ENCODE measurements at places on chromosomes 12 and 14. TPM values are rescaled to one million over a fixed set of nuclear protein-coding genes. Genes with fewer than 3 reads are reported as not detected.

Gene CIDEB
- polyA plus RNA-seq: 59.9 TPM

Gene KLRC4
- polyA plus RNA-seq: not detected

Gene SOAT2
- 29.4 TPM for polyA plus RNA-seq

Gene CEBPE
- not detected for polyA plus RNA-seq

Gene TMPRSS12
- not detected for polyA plus RNA-seq

Gene SERPINA6
- polyA plus RNA-seq: 135 TPM

Gene KLRF1
- polyA plus RNA-seq: not detected

Gene LRRK2
- 0.76 TPM for polyA plus RNA-seq

Gene OR6C2
- polyA plus RNA-seq: not detected

Gene TCHP
- polyA plus RNA-seq: 7.9 TPM

Gene PCED1B
- 6.6 TPM for polyA plus RNA-seq

Gene OR6C76
- not detected for polyA plus RNA-seq

Gene DGKA
- polyA plus RNA-seq: 25.9 TPM

Gene BTBD7
- polyA plus RNA-seq: 14.4 TPM

DNA sequence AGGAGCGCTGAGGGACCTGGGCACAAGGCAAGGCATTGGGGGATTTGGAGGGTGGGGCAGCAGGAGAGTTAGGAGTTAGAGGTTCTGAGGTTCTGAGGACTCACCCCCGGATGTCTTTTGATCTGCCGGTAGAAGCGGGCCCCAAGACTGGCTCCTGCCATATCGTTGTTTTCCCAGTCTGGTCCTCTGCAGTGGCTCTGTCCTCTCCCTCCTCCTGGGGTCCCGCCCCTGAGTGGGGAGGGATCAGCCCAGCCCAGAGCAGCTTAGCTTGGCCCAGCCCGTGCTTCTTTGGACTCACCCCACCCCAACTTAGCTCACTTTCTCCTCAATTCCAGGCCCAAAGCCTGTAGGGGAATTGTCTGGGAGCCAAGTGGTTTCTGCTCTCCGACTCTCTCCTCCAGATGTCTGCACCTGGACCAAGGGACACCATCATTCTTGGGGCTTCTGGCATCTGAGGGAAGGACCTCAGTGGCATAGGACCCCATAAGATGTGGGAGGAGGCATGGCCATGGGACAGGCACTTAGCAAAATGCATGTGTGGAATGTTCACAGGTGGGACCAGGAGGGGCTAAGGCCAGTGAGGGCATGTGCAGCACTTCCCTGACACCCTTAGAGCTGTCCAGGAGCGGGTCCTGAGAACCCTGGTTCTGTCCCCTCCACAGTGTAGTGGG is 7.5 kb downstream of the SHMT2 start:
- no peak for DNase-seq

DNA sequence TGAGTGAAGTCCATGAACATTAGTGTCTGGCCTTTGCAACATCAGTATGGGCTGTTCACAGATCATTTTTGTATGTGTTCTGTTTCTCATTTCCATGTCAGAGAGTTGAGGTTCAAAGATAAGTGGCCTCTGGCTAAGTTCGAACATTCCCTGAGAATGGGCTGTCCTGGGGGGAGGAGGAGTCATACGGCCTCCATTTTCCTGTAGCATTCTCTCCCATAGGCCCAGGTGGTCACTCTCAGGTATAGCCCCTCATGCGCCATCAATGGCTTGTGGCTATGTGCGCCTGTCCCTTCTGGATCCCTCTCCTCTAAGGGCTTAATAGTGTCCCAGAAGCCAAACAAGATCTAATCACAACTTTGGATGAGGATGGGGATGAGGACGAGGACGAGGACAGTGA is 165.0 kb downstream of the PAX9 start:
- DNase-seq: no peak

- no peak for DNase-seq
Observed at GRCh38 chr12:42853370-42854140, 264.0 kb upstream of the PRICKLE1 start.

GRCh38 chr14:24147761-24148428 is 597 bp downstream of the RNF31 start:
- DNase-seq: no peak

DNA sequence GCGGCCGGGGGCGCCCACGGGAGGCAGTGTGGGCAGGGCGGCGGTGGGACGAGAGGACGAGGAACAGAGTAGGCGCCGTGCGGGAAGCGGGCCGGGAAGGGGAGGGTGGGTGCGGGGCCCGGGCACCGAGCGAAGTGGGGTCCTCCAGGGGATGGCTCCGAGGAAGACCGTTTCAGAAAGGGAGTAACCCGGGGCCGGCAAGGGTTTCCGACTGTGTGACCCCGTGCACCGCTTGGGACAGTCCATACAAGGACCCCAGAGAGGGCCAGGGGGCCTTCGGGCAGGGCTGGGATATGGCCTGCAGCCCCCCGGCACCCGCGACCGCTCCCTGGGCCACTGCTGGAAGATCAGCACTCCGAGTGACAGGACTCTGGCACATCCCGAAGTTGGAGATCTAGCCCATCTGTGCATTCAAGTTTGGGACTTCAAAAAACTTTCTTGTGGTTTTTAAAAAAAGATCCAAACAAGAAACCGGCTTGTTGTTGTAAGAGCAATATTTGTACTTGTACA is 448 bp downstream of the TSPAN9 start:
- peak; percentile 37 for DNase-seq

- no peak for DNase-seq
Observed at GRCh38 chr14:42323426-42323825, 716.8 kb downstream of the LRFN5 start.

DNA sequence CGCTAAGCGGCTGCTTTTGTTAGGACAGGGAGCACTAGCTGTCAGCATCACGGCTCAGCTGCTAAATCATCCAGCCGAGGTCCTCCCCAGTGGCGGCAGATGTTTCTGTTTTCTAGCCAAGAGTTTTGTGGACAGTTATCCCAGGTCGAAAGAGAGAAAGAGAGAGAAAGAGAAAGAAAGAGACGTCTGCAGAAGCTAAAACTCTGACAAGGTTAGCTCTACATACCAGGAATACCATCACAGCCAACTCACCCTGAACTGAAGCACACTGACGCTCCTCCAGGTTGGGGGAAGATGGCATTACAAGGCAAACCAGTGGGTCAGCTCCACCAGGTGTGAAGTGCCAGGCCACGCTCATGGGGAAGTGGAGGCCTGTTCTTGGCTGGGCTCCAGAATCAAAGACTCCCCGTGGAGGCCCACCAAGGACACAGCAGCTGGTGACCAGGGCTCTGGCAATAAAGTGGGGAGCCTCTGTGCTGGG is 64.9 kb upstream of the DICER1 start:
- DNase-seq: peak; percentile 37

DNA sequence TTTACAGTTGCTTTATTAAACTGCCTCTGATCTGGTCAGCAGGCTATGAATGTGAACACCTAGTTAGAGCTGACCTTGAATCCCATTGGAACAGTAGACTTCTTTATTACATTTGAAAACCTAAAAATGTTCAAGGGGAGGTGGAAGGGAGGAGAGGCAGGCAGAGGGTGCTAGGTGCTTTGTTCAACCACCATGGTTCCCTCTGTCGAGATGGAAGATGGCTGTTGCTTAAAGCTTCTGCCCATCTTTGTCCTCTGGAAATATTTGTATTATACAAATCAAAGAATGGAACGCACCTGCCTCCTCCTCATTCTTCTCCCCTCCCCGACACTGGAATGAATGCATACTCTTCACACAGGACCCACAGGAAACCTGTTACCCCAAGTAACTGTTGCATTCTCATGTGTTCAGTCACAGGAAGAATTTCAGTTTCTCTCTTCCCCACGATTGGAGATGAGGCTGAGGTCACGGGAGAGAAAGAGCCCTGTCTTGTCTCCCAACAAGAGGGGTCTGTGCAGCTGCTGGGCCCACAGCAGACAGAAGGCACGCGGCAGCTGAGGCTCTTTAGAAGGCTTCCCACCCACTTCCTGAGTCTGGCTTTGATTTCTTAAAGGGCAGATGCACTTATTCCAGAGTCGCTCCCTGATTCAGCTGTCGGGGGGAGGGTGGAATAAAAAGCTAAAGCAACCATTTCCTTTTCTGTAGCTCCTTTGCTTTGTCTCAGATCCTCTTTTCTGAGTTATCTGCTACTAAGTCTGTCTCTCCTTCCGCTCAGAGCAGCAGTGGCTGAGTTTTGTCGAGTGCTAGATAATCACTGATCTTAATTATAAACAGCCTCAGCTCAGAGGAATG is 217.9 kb upstream of the BTG1 start:
- DNase-seq: peak; percentile 15

- peak; percentile 55 for DNase-seq
Observed at GRCh38 chr12:12319451-12320183, 30.4 kb downstream of the MANSC1 start.

GRCh38 chr14:89544636-89545301 is 127.7 kb upstream of the FOXN3 start:
- no peak for DNase-seq

- DNase-seq: no peak
Observed at GRCh38 chr14:53871951-53872350, 84.7 kb downstream of the BMP4 start.

GRCh38 chr14:73467377-73467776 is 9.0 kb upstream of the NUMB start:
- DNase-seq: no peak

- DNase-seq: no peak
Observed at GRCh38 chr14:97023871-97024270, 226.7 kb downstream of the VRK1 start.

DNA sequence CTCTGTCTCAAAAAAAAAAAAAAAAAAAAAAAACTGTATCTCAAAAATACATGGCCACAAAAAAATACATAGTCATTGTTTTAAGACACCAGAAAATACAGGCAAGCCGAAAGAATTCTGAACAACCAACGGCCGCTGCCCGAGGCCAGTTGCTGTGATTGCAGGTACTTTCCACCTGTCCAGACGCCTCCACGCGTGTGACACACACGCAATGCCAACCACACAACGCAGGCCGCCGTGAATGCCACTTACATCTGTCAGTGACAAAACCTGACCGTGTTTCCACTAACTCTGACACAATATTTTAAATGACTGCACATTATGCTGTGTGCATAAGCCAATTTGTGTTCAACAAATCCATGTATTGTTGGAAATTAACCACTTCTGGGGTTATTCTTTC is 22.4 kb upstream of the INF2 start:
- DNase-seq: no peak

- no peak for DNase-seq
Observed at GRCh38 chr12:26281320-26281719, 85.9 kb downstream of the SSPN start.

GRCh38 chr14:92248696-92249095 is 74.3 kb upstream of the SLC24A4 start:
- DNase-seq: no peak

DNA sequence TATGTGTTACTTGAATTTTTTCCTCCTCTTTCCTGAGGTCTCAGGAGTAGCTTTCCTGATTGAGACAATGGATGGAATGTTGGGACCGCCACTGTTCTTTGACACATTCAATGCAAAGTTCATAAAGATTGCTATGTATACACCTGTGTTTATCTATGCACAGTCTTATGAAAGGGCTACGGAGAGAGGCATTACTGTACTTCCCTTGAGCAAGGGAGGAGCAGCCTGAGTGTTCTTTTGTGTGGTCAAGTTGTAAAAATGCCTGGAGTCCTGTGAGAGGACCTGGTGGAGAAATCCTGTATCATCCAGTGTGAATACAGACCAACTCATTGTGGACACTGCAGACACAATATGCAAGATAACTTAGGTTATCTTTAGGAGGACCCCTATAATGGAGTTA is 1.2 kb downstream of the SRGAP1 start:
- DNase-seq: peak; percentile 60

DNA sequence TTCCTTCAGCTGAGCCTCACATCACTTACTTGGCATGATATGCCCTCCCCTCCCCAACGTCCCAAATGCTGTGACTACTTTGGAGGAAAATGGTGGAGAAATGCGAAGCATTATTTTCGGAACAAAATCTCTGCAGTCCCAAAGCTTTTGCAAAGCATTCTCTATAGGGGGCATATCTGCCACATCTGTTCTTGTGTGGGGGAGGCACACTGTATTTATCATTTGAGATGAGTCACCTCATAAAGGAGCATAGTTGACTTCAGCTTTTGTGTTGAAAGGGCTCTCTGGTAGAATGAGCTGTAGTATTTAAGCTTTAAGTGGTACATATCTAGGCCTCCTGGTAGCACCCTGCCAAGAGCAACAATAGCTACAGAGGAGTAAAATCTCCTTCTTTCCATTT is 447.5 kb downstream of the ADAMTS20 start:
- no peak for DNase-seq

DNA sequence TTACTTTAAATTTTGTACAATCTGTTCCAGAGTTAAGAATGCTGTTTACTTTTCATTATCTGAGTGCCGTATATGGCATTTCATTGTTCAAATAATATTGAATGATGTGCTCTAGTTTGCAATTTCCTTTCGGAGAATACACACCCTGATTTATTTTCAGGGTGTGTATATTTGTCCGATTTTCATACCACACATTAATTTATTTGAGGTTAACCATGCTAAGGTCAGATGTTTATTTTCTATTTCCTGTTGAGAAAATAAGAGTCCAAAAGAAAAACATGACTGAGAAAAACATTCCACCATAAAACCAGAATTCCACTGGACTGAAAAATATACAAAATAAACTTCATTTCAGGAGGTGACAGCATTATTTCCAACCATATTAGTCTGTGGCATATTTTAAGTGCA is 64.2 kb upstream of the OVCH1 start:
- no peak for DNase-seq

GRCh38 chr12:118307069-118307954 is 65.4 kb downstream of the TAOK3 start:
- no peak for DNase-seq

GRCh38 chr12:80472911-80473500 is 29.0 kb downstream of the PTPRQ start:
- peak; percentile 63 for DNase-seq

GRCh38 chr12:8847435-8847834 is 25.0 kb downstream of the A2ML1 start:
- DNase-seq: no peak

DNA sequence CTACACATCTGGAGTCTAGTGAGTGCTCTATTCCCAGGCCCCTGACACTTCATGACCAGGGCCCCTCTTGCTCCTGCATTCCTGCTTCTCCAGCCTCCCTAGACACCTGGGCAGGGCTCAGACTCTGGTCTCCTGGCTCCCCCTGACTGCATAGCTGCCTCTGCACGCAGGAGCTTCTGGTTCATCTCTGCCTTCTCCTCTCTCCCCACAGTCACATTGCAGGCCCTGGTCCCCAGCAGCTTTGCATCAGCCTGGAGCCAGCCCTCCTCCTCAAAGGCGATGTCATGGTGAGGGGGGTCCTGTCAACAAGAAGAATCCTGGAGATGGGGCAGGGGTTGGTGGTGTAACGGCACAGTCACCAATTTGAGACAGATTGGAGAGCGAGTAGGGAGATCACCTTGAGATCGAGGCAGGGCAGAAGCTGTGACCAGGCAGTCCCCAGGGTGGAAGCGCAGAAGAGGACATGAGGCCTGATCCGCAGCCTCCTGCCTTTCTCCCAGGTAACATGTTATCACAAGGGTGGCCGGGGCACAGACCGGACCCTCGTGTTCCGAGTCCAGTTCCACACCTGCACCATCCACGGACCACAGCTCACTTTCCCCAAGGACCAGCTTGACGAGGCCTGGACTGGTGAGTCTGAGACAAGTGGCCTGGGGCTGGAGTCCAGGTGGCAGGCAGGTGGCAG is 8.1 kb downstream of the TNS2 start:
- peak; percentile 16 for DNase-seq

Measured in hepatocyte (in vitro differentiated cells).